Posterior vena cava (tissue), 2 donors: ENCODE measurements at places on chromosomes 5 and 9. TPM values are rescaled to one million over a fixed set of nuclear protein-coding genes. Genes with fewer than 3 reads are reported as not detected.

WDR38 gene
- total RNA-seq = not detected

SPATA31D4 gene
- not detected for total RNA-seq

DMRT2 gene
- total RNA-seq = 0.93 TPM

PDLIM4 gene
- 83.2 TPM for total RNA-seq

MCC gene
- 14.6 TPM for total RNA-seq

PALM2AKAP2 gene
- 65.6 TPM for total RNA-seq

PFN3 gene
- total RNA-seq = not detected

PPP2CA gene
- total RNA-seq = 89.2 TPM

LHX2 gene
- total RNA-seq = not detected

PRR7 gene
- total RNA-seq = 2.0 TPM

RXFP3 gene
- not detected for total RNA-seq

FCN2 gene
- not detected for total RNA-seq

CAAP1 gene
- total RNA-seq = 12.2 TPM

PLAC8L1 gene
- 0.43 TPM for total RNA-seq

C5orf52 gene
- not detected for total RNA-seq

PLCXD3 gene
- total RNA-seq = 24.4 TPM

QRFP gene
- total RNA-seq = not detected
